ENCODE measurements at places on chromosomes 2 and 18. TPM values are rescaled to one million over a fixed set of nuclear protein-coding genes. Genes with fewer than 3 reads are reported as not detected.
A peak's percentile ranks its signal among the peaks of the same experiment; 100 is the strongest.

GRCh38 chr2:72040629-72041571, 106.8 kb downstream of the CYP26B1 start:
- no peaks in the 10 kb centered on the region for H3K36me3 ChIP-seq
- no peaks in the 10 kb centered on the region for H3K4me1 ChIP-seq
- H3K4me3 ChIP-seq: no peak overlapping the region
- DNase-seq: no peak

GRCh38 chr18:74579496-74580065, 18.1 kb upstream of the ZNF407 start:
- no peaks in the 10 kb centered on the region for H3K36me3 ChIP-seq
- no peak overlapping the region for H3K4me3 ChIP-seq
- H3K27me3 ChIP-seq: no peaks in the 10 kb centered on the region

DNA sequence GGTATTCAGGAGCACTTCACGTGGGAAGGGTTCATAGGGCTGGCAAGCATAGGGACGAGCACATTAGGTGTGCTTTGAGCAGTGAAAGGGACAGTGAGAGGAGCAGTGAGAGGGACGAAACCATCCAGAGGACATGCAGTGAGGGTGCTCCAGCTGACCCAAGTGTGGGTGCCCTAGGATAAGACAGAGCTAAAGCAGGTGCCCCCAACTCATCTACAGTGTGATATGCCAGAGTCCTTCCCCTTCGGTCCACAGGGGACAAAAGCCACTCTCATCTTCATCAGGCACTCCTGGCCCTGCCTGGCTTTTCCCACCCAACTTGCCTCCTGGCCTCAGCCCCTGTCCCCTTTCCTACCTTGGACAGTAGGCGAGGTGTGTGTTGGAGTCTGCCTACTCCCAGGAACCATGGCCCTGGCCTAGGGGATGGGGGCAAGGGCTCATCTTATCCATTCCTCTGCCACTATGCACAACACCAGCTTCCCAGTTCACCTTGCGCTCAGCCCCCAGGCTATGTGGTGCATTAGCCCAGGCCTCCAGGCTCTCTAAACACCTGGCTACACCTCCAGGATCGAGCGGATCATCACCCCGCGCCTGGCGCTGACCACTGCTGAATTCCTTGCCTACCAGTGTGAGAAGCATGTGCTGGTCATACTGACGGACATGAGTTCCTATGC, 16.1 kb upstream of the ANKRD53 start:
- peaks cover 11% of the 10 kb centered on the region for H3K27me3 ChIP-seq
- no peak overlapping the region for H3K4me3 ChIP-seq
- no peak overlapping the region for H3K27ac ChIP-seq
- H3K4me1 ChIP-seq: peaks cover 6% of the 10 kb centered on the region
- no peak for DNase-seq

Gene B3GNT7
- total RNA-seq: not detected

- peaks cover 5% of the 10 kb centered on the region for H3K36me3 ChIP-seq
- H3K27ac ChIP-seq: peak overlapping the region; percentile 24
- peaks cover 9% of the 10 kb centered on the region for H3K4me1 ChIP-seq
- H3K4me3 ChIP-seq: no peak overlapping the region
These were observed 43.5 kb downstream of the ATP8B1 start for GRCh38 chr18:57759650-57760049.

Gene ALPG
- 0.03 TPM for total RNA-seq

Gene UNC50
- total RNA-seq: 56.0 TPM

DNA sequence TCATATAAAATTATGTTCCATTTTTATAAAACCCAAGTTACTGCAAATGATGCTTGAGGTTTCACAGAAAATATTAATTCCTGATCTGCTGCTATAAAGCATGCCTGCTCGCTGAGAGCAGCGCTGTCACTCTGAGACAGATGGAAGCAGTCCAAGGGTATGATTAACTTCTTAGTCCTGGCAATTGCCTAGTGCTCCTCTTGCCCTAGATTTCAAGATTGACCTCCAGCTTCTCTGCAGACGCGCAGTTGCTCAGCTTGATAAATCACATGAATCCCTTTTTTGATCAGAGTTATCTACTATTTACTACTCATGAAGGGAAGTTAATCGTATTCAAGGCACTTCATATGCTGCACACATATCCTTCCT, 154.6 kb upstream of the REV1 start:
- no peak overlapping the region for H3K27ac ChIP-seq
- H3K27me3 ChIP-seq: no peaks in the 10 kb centered on the region
- no peak for DNase-seq
- no peak overlapping the region for H3K4me3 ChIP-seq

DNA sequence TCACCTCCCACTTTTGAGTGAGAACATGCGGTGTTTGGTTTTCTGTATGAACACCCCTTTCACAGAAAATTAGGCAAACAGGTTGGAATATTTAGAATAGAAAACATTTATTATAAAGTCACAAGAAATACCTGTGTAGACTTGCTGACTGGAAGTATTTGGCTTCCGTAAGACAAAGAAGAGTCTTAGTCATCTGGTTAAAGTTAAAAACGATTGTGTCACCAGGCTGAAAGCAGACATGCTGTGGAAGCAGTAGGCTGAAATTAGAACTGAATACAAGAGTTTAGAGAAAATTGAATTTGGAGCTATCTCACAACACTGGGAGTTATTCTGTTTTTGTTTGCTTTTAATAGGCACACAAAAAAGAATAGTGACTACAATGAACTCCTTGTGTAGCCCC, 16.2 kb upstream of the CLASP1 start:
- no peak overlapping the region for H3K4me3 ChIP-seq
- H3K4me1 ChIP-seq: peaks cover 18% of the 10 kb centered on the region
- no peak for DNase-seq
- no peak overlapping the region for H3K27ac ChIP-seq
- 0 out of 2 replicates have a peak, but pooled peaks cover 5% of the 10 kb centered on the region for H3K36me3 ChIP-seq
- no peaks in the 10 kb centered on the region for H3K27me3 ChIP-seq

Gene UGT1A5
- not detected for total RNA-seq

Gene SPC25
- 64.8 TPM for total RNA-seq

Gene DSC3
- 20.0 TPM for total RNA-seq

DNA sequence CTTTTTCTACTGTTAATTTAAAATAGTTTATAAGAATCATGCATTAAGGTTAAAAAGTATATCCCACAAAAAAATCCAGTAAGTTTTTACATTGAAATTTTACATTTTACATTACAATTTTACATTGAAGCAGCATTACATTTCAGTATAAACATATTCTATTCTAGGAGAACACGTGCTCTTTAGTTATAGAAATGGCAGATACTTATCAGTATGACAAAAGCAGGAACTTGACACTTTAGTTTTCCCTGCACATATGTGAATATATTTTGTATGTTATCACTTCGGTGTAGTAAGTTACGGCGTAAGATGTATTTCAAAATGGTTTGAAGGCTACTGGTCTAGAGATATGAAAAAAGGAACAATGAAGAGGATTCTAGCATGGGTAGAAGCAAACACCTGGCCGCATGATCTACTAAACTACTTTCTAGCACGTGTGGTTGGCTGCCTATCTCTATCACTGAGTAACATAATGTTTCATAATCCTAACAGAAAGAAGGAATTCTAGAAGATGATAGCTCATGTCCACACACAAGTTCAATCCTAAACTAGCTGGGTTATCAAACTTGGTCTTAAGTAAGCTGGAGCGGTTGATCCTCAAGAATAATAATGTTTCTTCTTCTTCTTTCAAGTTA, 5.4 kb downstream of the IMMT start:
- H3K4me3 ChIP-seq: no peak overlapping the region
- no peak for DNase-seq
- peaks cover 40% of the 10 kb centered on the region for H3K36me3 ChIP-seq
- H3K27ac ChIP-seq: no peak overlapping the region
- peaks cover 9% of the 10 kb centered on the region for H3K4me1 ChIP-seq
- no peaks in the 10 kb centered on the region for H3K27me3 ChIP-seq

DNA sequence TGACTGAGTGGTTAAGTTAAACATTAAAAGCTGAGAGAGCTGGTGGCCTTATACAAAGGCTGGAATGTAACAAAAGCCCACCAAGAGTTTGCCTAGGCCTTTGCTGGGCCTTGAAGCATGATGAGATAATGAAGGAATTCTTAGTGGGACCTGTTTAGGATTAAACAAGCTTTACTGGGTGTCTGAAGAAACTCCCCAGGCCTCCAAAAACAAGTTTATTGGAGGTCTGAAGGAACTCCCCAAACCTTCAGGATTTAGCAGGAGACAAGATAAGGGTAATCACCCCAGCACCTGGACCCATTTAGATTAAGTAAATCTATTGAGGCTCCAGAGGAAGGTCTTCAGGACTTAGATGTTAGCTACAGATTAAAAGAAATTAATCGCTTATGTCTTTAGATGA, 18.7 kb downstream of the PCARE start:
- H3K36me3 ChIP-seq: no peaks in the 10 kb centered on the region
- no peaks in the 10 kb centered on the region for H3K4me1 ChIP-seq

Gene TRIM43B
- total RNA-seq: not detected

DNA sequence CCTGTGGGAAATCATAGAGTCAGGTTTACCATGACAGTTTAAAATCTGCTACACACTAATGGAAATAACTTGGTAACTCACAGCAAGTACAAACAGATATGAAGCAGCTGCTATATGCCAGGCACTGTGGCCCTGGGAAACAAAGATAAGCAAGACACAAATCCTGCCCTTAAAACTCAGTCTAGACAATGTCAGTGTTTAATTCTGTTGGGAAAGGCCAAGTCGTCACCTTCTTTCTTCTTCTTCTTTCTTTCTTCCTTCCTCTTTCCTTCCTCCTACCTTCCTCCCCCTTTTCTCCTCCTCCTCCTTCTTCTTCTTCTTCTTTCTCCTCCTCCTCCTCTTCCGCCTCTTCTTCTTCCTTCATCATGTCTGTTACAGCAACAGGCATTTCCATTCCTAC, 26.8 kb downstream of the PLEK start:
- DNase-seq: no peak
- no peak overlapping the region for H3K27ac ChIP-seq
- no peak overlapping the region for H3K4me3 ChIP-seq
- H3K36me3 ChIP-seq: no peaks in the 10 kb centered on the region

Gene NOTO
- not detected for total RNA-seq

GRCh38 chr2:41903474-41904135, 144.2 kb upstream of the PKDCC start:
- no peaks in the 10 kb centered on the region for H3K36me3 ChIP-seq
- H3K27ac ChIP-seq: no peak overlapping the region
- no peaks in the 10 kb centered on the region for H3K27me3 ChIP-seq
- no peak for DNase-seq

DNA sequence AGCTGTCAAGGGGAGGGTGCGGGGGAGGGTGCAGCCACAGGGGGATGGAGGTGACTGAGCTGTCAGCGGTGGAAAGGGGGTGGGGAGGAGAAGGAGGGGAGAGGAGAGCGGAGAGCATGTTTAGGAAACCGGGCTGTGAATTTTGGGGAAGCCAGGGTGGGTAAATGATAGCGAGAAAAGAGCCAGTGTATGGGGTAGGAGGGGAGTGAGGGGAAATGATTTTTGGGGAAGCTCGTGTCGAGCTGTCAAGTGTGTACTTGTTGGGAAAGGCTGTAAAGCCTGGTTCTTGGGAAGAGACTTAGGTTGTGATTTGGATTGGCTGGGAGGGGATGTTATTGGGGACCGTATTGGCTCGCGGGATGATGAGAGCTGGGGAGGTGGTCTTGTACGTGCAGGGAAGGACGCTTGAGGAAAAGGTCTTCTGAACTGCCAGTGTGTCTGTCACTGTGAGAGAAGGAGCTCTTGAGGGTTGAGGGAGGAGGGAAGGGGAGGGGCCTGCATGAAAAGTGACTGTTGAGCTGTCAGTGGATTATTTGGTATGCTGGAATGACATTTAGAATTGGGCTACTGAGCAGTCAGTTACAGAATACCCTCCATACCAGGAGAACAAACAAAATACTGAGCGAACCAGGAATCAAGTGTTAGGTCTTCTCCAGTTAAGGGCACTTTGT, 1.0 kb downstream of the UBR3 start:
- H3K27me3 ChIP-seq: no peaks in the 10 kb centered on the region
- DNase-seq: peak; percentile 59
- H3K27ac ChIP-seq: peak overlapping the region; percentile 61
- peak overlapping the region; percentile 99 for H3K4me3 ChIP-seq

DNA sequence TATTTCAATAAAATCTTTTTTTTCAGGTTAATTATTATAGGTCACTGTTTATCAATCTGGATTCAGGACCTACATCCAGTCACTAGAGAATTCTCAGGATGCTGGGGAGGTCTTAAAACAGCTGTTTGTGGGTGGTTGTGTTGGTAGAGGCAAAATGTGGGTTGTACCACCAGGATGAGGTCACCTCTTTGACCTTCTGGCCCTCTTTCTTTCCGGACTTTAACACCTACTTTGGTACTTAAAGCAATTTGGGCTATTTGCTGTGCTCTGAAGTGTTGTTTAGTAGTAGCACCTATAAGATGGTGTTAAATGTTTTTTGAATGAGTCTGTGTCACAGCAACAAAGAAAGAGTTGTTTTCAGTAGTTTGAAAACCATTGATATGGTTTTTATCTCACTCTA, 14.6 kb downstream of the EML4 start:
- H3K4me1 ChIP-seq: peaks cover 22% of the 10 kb centered on the region
- DNase-seq: no peak
- H3K4me3 ChIP-seq: no peak overlapping the region
- no peaks in the 10 kb centered on the region for H3K36me3 ChIP-seq
- H3K27me3 ChIP-seq: no peaks in the 10 kb centered on the region
- no peak overlapping the region for H3K27ac ChIP-seq

- no peak overlapping the region for H3K4me3 ChIP-seq
- H3K27me3 ChIP-seq: peaks cover 3% of the 10 kb centered on the region
- no peaks in the 10 kb centered on the region for H3K36me3 ChIP-seq
- no peak for DNase-seq
- no peak overlapping the region for H3K27ac ChIP-seq
- H3K4me1 ChIP-seq: no peaks in the 10 kb centered on the region
These were observed 188.3 kb downstream of the FBXO15 start for GRCh38 chr18:73959352-73959751.

DNA sequence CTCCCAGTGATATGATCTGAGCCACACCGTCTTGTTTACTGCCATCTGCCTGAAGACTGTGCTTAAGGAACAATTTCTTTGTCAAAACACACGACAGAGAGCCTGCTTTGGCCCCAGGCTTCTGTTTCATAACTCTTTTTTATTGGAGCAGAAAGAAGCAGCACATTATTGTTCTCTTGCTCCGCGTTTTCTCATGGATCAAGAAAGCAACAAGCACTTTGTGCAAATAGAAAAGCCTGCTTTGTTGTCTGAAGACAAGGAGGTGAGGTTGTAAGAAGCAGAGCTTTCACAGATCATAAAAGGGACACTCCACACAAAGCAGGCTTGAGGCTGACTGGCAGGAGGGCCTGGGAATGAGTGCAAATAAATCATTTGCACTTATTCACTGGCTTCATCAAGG, 118.3 kb upstream of the FAM136A start:
- no peak for DNase-seq
- H3K36me3 ChIP-seq: no peaks in the 10 kb centered on the region
- no peaks in the 10 kb centered on the region for H3K4me1 ChIP-seq
- no peak overlapping the region for H3K27ac ChIP-seq
